ENCODE measurements at places on chromosomes 2 and 18. TPM values are rescaled to one million over a fixed set of nuclear protein-coding genes. Genes with fewer than 3 reads are reported as not detected.

PTPRN gene
- not detected for total RNA-seq

KLHL30 gene
- total RNA-seq, result 22.0 TPM

RAMP1 gene
- total RNA-seq, result 151 TPM

ATP8B1 gene
- 4.0 TPM for total RNA-seq

TXNDC2 gene
- total RNA-seq, result not detected

FBXO48 gene
- total RNA-seq, result 0.92 TPM

TRIM43 gene
- not detected for total RNA-seq

ILKAP gene
- 26.7 TPM for total RNA-seq

IL18RAP gene
- 0.99 TPM for total RNA-seq

LYG1 gene
- total RNA-seq, result 0.77 TPM

GPR45 gene
- total RNA-seq, result not detected

MYO5B gene
- total RNA-seq, result 1.1 TPM

ZNF513 gene
- 6.5 TPM for total RNA-seq

ASAP2 gene
- total RNA-seq, result 10.1 TPM

BOLL gene
- not detected for total RNA-seq

DAW1 gene
- total RNA-seq, result not detected

RBKS gene
- total RNA-seq, result 3.3 TPM

Measured in left ventricle myocardium superior (tissue), 1 donor.